Activated T-cell treated with anti-CD3 and anti-CD28 coated beads, Interleukin-2, amount 50 U/mL, for 48 hours (primary cell): ENCODE measurements at places on chromosomes 11 and 22.

DNA sequence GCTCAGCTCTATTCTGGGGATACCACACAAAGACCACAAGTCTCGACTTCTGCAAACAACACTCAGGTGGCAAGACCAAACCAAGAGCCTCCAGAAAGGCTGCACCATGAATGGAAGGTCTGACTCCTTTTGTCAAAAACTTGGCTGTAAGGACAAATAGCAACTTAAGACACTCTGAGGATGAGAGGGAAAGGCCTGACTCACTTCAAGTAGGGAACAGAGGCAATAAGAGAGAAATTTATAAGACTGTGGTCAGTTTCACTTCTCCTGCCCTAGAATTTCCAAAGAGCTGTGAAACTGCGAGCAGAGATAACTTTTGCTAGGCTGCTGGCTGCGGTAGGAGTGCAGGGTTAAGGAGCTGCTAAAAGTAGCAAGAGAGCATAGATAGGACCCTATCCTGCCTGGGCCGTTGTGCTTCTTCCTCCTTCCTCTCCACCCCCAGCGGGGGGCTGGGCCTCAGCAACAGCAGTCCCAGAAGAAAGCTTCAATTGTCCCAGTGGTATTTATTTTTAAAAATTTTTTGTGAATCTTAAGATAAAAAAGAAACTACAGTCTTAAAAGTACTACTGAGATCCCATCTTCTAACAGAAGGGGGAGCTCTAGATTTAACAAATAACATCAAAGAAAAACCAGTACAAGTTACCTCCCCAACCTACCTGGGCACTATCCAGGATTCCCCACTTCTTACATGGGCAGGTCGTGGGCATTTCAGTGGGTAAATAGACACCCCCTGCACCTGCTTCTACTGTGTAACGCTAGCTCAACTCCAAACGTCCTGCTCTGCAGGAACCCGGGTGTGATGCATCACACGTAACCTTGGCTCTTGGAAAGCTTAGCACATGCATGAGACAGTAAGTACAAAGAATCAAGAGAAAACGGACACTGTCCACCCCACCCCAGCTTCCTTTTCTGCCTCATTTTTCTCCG, 66.4 kb downstream of the SGSM3 start:
- peak; percentile 53 for DNase-seq

- DNase-seq = no peak
Observed at GRCh38 chr22:44363980-44364750, 51.4 kb upstream of the SHISAL1 start.

GRCh38 chr11:64400102-64400501, 41.1 kb downstream of the RPS6KA4 start:
- no peak for DNase-seq

DNA sequence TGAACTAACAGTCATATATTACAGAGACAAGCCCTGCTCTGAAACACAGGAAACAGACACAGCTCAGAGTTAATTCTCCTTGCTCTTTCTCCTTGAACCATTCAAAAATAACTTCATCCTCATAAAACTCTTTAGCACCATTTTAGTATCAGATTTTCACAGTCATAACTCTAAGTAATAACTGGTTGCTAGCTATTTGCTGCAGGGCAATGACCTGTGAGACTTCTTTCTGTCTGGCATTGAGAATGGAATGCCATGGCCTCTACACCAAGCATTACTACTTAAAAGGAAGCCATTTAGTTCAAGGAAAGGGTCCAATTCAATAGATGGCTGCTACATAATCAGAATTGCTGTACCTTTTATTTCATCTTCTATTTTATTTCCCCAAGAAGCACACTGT, 186.6 kb upstream of the CCDC90B start:
- DNase-seq = no peak

DNA sequence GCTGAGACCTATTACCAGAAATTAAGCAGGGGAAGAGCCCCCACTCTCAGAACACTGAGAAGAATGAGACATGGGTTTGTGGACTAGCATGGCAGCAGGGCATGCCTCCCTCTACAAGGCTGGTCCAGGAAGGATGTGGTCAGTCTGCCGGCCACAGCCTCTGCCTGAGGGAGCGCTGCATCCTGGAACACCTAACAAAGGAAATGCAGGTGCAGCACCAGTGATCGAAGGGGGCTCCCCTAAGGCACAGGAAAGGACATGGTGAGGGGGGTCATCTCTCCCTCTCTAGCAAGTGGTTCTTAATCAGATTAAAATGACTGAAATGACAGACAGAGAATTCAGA, 40.6 kb upstream of the ARL14EP start:
- DNase-seq = peak; percentile 41

DNA sequence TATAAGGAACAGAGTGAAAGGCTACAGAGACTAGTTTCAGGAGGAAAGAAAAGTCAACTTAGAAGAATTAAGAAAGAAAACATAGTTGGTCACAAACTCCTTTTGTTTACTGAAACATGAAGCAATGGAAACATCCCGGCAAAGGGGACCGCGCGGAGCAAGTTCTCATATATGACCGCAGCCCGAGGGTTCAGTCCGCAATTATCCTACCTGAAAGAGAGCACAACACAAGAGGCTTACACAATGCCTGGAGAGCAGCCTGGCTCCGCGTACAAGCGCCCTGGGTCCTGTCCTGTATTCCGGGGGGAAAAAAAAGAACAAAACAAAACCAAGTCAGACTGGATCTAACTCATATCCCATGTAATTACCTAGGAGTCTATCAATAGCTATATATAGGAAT, 12.3 kb downstream of the RBM4B start:
- no peak for DNase-seq

DNA sequence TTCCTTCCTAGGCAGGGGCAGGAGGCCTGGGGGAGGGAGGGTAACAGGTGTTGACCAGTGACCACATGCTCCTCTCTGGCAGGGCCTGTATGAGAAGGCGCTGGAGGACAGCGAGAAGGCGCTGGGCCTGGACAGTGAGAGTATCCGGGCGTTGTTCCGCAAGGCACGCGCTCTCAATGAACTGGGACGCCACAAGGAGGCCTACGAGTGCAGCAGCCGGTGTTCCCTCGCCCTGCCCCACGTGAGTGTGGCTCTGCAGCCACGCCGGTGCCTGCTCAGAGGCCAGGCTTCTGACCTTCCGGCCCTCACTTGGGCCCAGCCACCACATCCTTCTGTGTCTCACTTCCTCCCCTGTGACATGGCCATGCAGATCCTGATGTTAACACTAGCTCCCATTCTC, 25.8 kb downstream of the ZC3H7B start:
- DNase-seq = no peak

DNA sequence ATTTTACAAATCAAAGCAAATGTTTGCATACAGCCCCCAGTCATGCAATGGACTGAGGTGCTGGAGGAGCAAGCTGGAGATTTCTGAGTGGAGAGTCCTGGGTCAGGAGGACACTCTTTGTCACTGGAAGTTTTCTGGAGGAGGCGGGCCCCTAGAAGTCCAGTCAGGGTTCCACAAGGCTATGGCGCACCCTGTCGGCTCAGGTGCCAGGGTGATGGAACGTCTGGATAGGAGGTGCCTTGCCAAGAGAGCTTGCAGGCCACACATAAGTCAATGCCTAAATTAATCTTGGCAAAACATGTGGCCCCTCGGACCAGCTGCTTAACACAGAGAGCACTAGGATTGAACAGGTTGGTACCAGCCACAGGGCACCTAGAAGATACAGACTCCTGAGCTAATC, 174.7 kb upstream of the CADM1 start:
- no peak for DNase-seq

- no peak for DNase-seq
Observed at GRCh38 chr11:28228196-28228895, 120.2 kb downstream of the METTL15 start.

GRCh38 chr11:27412192-27412691, 49.2 kb upstream of the CCDC34 start:
- DNase-seq = no peak

- DNase-seq = no peak
Observed at GRCh38 chr11:115670538-115671205, 166.5 kb upstream of the CADM1 start.

- DNase-seq = peak; percentile 33
Observed at GRCh38 chr22:20237480-20238440, 30.4 kb downstream of the RTN4R start.

DNA sequence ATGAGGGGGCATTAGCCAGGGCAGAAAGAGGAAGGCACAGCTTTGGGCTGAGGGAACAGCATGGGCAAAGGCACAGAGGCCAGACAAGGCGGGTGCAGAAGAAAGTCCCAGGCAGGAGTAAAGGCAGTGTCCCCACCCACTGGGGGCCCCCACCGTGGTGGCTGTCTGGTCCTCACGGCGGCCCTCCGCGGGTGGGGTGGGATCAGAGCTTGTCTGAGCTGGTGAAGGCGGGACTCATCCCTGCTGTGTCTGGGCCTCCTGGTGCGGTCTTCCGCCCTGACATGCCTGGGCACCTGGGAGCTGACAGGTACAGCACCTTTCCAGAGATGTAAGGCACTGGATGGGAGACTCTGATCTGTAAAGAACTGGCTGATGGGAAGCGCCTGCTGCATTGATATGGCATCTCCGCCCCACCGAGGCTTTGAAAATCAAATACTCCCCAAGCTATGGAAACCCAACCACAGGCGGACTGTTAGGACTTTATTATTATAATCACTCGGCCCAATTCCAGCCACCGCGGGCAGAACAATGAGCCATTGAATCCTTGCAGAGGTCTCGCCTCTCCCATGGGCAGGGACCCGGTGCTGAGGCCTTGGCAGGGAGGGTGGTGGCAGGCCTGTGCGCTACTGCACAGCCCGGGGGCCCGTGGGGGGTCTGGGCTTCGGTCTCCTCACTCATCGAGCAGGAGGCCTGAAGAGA, 14.2 kb upstream of the GNB1L start:
- peak; percentile 10 for DNase-seq
